ENCODE measurements at places on chromosomes 12 and 14. TPM values are rescaled to one million over a fixed set of nuclear protein-coding genes. Genes with fewer than 3 reads are reported as not detected.

GRCh38 chr14:37546621-37547447, 48.2 kb downstream of the FOXA1 start:
- no peak for DNase-seq

DNA sequence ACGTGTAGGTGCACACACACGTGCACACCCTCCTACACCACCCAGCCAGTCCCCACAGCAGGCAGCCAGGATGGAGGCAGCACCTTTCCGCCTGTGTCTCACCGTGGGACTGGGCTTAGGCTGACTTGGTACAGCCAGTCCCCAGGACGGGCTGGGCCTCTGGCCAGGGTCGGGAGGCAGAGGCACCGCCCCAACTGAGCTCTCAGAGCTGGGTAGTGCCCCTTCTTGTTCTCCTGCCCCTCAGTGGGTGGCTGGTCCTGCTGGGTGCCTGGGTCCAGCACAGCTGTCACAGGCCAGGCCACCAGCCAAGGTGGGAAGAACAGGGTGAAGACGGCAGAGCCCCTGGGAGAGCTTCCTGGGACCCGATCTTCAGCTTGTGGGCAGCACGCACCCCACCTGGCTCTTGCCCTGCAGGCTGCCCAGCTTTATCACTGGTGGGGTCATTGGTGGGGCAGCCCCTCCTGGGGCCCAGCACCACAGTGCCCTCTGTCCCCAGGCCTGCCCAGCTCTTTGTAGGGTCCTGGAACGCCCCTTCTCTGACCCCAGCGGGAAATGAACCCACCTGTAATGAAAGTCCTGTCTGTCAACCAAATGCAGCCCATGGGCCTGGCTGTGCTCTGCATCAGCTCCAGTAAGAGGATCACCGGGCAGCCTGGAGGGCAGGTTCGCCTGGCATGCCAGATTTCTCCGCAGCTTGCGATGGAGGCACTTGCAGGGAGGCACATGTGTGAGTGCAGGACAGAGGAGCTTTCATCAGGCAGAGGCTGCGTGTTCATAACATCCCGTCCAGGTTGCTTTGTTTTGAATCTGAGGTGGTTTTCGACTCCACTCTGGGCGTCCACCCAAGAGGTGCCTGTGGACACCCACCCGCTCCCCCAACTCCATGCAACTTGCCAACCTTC, 14.7 kb downstream of the CDCA4 start:
- DNase-seq, result no peak

DNA sequence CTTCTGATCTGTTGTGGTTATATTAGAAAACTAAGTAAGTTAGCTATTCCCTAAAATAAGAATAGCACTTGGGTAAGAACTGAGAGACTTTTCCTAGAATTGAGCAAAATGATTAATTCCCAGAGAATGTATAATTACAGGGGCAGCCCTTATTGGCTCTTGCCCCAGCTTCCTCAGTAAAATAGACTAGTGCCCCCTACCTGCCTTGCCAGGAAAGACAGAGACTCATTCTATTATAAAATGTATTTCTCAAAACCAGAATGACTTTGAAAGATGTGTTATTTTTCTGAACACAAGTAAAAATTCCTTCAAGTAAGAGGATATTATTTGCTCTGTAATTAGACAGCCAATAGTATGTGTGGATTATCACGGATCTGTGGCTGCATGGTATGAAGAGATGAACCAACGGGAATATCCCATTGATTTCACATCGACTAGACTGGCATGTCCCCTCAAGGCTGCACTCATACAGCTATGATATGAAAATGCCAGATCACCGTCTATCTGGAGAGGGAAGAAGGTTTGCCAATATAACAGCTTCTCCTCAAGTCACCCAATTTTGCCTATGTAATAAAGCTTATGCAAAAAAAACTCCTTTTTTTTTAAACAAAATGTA, 7.4 kb upstream of the GLRX5 start:
- no peak for DNase-seq

GRCh38 chr12:42786400-42787148, 197.0 kb upstream of the PRICKLE1 start:
- DNase-seq, result no peak

- DNase-seq, result peak; percentile 28
These were observed 41.0 kb upstream of the PYGL start for GRCh38 chr14:50985124-50985858.

GRCh38 chr12:64730588-64730969, 28.6 kb downstream of the GNS start:
- DNase-seq, result no peak

- peak; percentile 31 for DNase-seq
These were observed 211.3 kb downstream of the ESR2 start for GRCh38 chr14:64082837-64083236.

DNA sequence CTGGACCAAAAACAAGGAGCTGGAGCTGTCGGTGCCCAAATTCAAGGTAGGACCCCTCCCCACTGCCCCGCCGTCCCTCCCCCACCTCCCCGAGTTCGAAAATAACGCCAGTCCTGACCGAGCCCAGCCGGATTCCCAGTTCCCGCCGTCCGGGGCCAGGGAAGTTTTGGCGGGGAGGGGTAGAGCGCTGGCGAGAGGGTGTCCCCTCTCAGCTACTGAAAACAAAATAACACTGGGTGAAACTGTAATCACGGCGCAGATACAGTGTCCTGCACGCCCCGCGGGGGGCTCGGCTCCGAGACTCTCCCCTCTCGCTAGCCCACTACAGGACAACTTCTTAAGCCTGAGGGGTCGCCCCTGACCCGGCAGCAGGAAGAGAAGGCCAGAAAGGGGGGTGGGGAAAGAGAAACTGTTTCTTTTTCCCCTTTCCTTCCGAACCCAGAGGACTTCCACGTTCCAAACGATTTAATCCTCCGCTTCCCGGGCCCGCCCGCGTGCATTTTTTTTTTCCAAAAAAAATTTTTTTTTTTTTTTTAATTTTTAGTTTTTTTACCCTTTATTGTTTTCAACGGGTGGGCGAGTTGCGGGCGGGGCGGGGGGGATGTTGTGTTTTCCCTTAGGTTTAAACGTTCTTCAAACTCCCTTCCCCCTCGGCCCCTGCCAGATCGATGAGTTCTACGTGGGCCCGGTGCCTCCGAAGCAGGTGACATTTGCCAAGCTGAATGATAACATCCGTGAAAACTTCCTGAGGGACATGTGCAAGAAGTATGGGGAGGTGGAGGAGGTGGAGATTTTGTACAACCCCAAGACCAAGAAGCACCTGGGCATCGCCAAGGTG, 1.6 kb downstream of the SETD1B start:
- peak; percentile 79 for DNase-seq

- no peak for DNase-seq
These were observed at the start of gene KRT5 for GRCh38 chr12:52519826-52520662. TSS of gene KRT5 (minus strand) at chr12:52520394. CDS start at chr12:52520296, 98 bp downstream.

DNA sequence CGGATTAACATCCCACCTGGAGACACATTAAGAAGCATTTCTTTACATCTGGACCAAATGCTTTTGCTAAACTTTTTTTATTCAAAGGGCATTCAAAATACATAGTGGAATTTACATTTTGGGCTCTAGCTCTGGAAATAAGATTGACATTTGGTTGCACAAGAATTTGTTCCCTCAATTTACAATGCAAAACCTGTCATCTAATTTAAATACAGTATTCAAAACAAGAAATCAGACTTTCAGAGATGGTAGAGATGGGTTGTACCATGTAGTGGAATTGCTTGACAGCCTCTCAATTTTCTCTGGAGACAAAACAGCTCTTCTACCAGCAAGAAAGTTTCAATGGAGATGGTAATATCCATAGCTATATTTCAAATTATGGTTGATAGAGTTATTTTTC, 275.8 kb downstream of the ATP23 start:
- no peak for DNase-seq

DNA sequence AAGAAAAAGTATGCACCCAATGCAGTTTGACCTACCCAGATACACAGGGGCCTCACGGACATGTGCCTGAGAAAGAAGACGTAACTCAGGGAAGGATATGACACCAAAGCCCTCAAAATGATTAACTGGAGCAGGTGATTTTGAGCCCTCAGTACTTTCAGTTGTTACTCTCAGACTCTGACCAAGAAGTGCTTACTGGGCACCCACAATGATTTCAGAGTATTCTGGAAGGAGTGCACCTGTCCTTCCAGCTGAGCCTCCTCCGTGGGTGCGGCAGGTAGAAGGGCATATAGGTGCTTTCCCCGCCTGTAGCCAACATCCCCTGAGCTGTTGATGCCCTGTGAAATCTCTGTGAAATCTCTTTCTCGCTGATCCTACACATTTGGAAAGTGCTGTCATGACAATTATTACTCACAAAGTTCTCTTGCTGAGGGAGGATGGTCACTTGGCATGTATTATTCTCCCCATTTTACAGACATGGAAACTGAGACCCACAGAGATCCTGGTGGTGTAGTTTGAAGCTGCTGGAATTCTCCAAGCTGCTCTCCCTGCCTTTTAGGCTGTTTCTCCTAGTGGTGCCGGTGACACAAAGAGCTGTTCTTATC, 154.3 kb upstream of the CCND2 start:
- no peak for DNase-seq

DNA sequence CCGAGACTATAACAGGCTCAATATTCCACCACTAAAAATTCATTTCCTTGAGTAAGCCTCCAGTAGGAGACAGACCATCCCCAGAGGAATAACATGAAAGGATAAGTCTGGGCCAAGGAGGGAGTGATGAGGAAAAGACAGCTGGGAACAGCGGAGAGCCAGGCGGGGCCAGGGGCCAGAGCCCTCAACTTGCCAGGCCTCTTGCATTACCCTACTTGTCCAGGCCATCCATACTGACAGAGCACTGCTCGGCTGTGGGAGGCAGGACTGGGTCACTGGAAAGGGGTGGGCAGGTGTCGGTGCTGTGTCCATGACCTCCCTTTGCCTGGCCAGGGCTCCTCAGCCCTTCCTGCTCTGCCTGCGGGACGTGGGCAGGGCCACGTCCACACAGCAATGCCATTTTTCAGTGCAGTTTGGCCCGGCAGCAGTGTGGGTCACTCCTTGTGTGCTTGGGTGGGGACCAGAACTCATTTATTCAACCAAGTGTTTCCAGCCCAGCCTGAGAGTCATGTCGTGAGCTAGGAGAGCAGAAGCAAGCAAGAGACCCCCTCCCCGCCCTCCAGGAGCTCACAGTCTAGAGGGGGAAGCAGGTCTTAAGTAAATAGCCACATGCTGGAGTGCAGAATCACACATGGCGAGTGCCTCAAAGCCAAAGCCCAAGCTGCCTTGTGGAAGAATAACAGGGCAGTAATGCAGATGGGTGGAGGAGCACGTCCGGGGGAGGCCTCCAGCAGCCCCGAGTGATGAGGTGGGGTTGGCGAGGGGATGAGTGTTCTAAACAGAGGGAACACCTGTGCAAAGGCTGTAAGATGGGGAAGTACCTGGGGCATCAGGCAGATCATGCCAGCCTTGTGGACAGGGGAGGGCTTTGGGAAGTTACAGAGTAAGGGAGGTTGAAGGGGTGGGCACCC, 8.9 kb upstream of the FAIM2 start:
- DNase-seq, result no peak

GRCh38 chr12:19852100-19852855, 413.0 kb downstream of the AEBP2 start:
- no peak for DNase-seq

GRCh38 chr14:81323093-81323492, 77.0 kb downstream of the STON2 start:
- no peak for DNase-seq

DNA sequence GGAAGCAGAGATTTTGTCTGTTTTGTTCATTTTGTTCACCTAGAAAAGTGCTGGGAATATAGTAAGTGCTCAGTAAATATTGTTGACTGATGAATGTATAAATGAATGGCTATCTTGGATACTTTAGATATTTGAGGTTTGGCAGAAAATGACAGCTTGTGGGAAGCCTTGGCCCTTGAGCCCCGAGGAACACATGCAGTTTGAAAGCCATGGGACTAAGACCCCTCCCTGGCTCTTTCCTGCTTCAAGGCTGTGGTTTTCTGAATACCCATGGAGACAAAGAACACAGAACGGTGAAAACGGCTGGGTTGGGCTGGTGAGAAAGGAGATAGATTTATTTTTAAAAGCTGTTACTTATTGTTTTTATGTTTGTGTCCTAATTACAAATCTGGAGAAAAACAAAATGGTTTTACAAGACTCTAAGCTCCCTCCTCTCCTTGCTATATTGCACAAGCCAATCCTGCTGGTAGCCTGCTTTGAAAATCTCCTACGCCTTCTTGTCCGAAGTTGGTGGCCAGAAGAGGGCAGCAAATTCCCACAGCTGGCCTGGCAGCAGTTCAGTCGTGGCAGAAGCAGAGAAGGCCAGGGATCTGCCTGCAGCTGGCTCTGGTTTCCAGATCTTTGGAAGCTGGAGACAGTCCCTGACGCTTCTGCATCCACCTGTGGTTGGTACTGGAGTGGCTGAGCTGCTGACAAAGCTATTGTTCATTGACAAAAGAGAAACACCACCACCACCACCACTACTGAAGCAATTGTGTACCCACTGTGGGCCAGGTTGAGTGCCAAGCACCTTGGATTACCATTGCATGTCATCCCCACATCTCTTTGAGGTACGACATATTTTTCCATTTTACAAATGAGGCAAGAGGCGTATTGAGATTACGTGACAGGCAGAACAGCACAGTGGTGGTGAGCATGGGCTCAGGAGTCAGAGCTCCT, 5.2 kb upstream of the KRT85 start:
- no peak for DNase-seq

GRCh38 chr14:89473569-89473968, 56.5 kb upstream of the FOXN3 start:
- no peak for DNase-seq

GRCh38 chr14:94545131-94545841, 16.0 kb upstream of the SERPINA4 start:
- peak; percentile 11 for DNase-seq

DNA sequence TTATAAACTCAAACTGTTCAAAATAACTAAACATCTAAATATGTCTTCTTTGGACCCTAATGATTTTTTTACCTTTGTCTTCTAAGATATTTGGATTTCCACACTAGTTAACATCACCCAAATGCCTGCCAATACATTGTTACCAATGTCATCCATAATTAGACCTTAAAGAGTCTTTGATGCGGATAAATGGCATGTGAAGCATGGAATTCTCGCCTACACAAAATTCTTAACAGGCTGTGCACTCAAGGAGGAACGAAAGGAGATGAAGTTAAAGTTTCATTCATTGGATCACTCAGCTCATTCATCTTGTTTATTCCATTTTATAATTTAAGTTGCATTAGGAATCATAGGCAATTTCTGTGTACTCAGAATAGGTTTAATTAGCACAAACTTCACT, 219.7 kb downstream of the ACSS3 start:
- no peak for DNase-seq

GRCh38 chr12:103903993-103904392, 26.2 kb upstream of the HSP90B1 start:
- DNase-seq, result no peak

Gene GPR65
- total RNA-seq, result 6.4 TPM

Gene PTHLH
- total RNA-seq, result not detected

Gene LYZ
- total RNA-seq, result 52.9 TPM

Gene TEP1
- 23.3 TPM for total RNA-seq

Gene KRT78
- not detected for total RNA-seq

Gene GARIN6
- not detected for total RNA-seq

Gene MANSC4
- not detected for total RNA-seq

Gene RD3L
- not detected for total RNA-seq

Gene SDR9C7
- not detected for total RNA-seq

Gene FAM90A1
- total RNA-seq, result not detected

Gene PLA2G1B
- 101 TPM for total RNA-seq

Gene LRIG3
- 36.6 TPM for total RNA-seq

Data from upper lobe of left lung (tissue), 6 donors.